T follicular helper cell (primary cell): ENCODE measurements at places on chromosomes 7 and 10.

DNA sequence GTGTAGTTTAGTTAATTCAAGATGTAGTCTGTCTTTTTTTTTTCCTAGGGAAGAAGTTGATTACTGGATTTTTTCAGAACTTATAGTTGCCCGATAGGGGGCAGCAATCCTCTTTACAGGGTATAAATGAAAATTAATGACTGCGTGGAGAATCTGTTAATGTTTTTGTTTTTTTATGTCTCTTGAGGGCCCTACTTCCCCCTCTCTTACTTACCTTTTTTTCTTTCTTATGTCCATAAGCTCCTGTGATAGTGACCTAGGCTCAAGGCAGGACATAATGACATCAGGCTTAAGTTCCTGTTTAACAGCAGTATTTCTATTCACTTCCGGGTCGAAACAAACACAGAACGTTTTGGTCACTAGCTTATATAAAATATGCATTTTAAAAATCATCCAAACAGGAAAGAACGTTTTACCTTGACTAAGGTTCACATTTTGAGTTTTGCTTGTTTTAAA lies 18.8 kb downstream of the CDC123 start:
- DNase-seq = peak; percentile 31

- no peak for DNase-seq
Observed at GRCh38 chr7:70303780-70304179, 705.5 kb downstream of the AUTS2 start.

GRCh38 chr10:121076776-121077715 lies 225.9 kb downstream of the WDR11 start:
- no peak for DNase-seq

DNA sequence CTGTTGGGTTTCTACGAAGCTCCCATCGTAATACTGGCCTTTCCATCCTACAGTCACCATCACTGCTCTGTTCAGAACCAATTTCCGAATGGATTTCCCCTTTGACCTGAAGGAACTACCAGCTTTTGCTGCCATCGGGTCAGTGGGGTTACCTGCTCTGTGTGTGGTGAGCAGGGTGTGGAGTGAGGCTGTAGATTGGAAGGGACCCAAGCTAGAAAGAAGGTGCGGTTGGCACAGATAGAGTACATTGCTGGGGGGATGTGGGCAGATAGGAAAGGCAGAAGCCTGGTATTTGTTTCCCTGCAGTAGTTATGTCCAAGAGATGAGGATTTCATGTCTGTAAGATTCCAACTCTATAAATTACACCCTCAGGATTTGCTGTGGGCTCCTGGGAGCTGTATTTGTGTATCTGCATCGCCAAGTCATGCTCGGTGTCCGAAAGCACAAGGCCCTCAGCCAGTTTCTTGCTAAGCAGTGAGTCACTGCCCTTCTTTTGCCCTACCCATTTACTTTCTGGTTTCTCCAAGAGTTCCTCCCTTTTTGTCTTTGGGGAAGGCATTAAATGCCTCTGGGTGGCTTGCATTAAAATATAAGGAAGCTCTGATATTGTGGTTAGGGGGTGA lies 15.4 kb downstream of the CLCN1 start:
- DNase-seq = no peak

DNA sequence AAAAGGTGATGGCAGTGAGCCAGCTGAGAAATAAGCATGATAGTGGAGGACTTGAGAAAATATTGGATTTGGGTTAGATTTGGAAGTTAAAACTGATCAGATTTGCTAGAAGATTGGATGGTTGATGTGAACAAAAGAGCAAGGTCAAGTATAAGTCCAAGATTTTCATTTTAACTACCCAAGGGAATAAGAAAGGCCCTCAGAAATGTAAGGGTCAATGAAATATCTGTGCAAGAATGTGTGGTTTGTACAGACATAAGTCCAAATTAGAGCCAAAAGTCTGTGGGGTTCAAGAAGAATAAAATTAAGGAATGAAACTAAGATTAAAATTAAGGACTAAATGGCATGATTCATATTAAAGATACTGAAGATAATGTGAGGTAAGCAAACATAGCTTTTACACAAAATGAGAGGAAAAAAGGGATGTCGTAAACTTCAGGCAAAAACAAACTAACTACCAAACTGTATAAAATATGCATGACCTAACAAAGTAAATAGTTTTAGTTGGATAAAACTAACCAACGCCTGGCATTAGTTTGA lies 78.4 kb upstream of the CACNA2D1 start:
- no peak for DNase-seq

DNA sequence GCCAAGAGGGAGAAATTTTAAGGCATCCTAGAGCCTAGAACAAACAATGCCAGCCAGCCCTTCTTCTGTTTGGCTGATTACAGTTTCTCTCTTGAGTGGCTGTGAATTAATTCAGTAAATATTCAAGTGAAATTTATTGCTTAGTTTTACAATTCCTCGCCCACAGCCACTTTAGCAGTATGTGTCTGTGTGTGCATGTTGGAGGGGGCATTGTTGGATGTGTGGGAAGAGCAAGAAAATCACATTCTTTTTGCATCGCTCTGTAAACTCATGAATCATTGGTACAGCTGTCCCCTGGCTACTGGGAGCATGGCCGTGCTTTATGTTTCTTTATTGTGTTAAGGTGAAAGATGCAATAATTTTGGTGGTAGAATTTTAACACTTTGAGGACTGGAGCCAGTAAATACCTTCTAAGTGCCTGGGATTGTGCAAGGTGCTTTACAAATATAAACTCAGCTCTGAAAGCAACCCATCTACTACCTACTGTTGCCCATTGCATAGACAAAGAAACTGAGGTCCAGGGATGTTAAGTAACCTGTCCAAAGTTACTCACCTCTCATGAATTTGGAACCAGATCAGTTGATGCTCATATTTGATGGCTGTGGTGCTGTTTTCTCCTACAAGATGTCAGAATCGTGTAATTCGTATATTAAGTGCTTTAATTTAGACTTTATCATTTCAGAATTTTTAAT lies 89.9 kb upstream of the BTBD16 start:
- DNase-seq = no peak

DNA sequence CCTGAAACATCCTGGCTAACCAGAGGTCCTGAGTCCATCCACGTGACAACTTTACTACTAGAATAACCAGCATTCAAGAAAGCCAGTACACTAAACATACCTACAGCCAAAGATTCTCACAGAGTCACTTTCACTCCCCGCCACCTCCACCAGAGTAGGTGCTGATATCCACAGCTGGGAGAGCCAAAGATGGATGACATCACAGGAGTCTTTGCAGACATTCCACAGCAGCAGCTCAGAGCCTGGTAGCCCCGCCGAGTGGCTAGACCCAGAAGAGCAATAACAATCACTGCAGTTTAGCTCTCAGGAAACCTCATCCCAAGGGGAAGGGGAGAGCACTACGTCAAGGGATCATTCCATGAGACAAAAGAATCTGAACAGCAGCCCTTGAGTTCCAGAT lies 13.5 kb upstream of the ADAM22 start:
- no peak for DNase-seq

DNA sequence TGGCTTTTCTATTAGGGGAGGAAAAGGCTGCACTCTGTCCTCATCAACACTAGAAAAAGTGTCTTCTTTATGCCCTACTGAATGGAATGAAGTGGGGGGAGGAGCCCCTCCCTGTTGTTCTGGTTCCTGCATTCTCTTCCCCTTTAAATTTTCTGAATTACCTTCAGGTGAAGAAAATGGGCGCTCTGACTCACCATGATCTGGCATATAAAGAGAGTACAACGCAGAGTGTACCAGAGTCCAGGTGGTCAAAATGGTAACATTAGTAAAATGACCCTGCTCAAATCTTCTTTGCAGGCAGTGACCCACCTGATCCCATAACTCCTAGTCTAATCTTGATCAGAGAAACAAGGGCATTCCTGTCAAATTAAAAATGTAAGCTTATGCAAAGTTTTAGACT lies 80.7 kb downstream of the THSD7A start:
- DNase-seq = no peak

DNA sequence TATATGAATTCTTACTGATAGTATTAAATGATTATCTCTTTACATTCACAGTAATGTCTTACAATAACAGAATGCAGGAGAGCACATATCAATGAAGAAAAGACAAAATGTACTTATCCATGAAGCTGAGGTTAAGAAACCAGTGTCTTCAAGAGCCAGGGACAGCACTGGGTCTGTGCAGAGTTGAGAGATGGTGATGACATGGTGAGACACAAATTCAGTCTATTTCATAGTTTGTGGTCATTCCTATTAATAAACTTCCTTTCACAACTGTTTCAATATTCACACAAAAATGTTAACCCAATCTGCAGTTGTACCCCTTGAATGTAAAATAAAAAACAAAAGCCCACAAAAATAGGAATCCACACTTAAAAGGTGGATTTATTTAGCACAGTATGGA lies 5.3 kb upstream of the MAGI2 start:
- DNase-seq = no peak

- DNase-seq = no peak
Observed at GRCh38 chr7:126818393-126819196, 434.1 kb downstream of the GRM8 start.

- DNase-seq = peak; percentile 43
Observed at GRCh38 chr10:110008518-110009339, 945 bp downstream of the ADD3 start.

- DNase-seq = no peak
Observed at GRCh38 chr7:84714765-84715164, 472.1 kb downstream of the SEMA3D start.

DNA sequence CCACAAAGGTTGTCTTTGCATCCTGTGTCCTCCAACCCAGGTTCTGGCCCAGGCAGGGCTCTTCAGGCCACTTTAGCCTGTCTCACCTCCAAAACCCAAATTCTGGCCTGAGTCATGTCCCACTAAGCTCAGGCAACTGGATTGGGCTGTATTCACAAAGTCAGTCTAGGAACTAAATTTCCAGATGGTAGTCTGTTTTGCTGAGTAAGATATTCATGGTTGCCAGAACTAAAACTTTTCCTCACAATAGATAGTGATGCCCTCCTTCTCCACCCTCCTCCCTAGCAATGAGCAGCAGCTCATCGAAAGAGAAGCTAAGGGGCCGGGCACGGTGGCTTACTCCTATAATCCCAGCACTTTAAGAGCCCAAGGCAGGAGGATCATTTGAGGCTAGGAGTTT lies 2.9 kb upstream of the ZNF713 start:
- DNase-seq = no peak

- DNase-seq = no peak
Observed at GRCh38 chr7:20224025-20224424, 6.8 kb upstream of the MACC1 start.

DNA sequence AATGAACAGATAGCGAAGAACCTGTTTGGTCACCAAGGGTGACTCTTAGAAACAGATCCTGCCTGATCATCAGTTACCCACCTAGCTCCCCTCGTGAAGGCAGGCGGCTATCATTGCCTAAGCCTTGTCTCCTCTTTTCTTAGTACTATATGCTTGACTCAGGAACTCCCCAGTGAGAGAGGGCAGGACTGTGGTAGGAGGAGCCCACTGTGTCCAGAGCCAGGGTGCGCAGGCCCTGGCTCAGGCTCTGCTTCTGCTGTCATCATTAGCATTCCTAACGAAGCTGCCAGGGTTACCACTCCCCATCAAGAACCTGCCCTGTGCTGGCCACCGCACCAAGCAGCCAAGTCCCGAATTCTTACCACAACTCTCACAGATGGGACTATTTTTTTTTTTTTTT lies 160.8 kb downstream of the CHN2 start:
- DNase-seq = no peak

- DNase-seq = no peak
Observed at GRCh38 chr10:22475651-22476600, 130.6 kb downstream of the SPAG6 start.

GRCh38 chr10:35644050-35644950 lies 2.2 kb upstream of the FZD8 start:
- no peak for DNase-seq

DNA sequence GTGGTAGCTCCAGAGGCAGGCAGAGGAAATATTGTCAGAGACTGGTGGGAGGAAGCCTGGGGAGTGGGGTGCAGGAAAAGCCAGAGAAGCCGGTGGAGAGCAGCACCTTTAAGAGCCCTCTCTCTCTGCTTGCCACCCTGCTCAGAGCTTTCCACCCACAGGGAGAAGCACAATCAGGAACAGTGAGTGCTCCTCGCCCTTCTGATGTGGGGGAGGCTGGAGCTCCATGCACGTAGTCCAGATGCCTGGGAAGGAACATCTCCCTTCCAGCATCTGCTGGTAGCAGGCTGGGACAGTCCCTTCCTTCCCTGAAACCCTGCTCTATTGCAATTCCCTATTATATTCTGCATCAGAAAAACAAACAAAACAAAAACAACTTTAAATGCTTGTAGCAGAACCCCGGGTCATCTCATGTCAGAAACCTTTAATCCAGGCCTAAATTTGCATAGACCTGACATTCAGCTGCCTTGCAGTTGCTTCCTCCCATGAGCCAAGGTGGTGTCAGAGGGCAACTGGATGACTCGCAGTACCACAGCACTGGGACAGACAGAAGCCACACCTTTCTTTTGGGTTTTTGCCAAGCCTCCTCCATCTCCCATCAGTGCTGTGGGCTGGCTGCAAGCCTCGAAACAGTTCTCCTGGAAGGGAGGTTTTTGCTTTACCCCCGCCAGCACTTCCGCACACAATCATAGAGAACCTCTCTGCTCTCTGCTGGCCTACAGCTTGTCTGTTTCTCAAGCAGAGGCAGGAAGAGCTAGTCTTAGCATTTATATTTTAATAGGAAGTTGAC lies 13.1 kb downstream of the AVPI1 start:
- DNase-seq = no peak

- no peak for DNase-seq
Observed at GRCh38 chr10:82150123-82150900, 275.3 kb downstream of the NRG3 start.

- DNase-seq = no peak
Observed at GRCh38 chr10:17918187-17918903, 33.4 kb upstream of the SLC39A12 start.

GRCh38 chr10:71603150-71603549 lies 116.4 kb downstream of the C10orf105 start:
- DNase-seq = no peak

- no peak for DNase-seq
Observed at GRCh38 chr7:158680754-158681153, 23.9 kb downstream of the NCAPG2 start.

GRCh38 chr7:145497911-145498525 lies 618.6 kb upstream of the CNTNAP2 start:
- DNase-seq = no peak

- no peak for DNase-seq
Observed at GRCh38 chr7:73892003-73892999, 31.3 kb downstream of the TMEM270 start.

DNA sequence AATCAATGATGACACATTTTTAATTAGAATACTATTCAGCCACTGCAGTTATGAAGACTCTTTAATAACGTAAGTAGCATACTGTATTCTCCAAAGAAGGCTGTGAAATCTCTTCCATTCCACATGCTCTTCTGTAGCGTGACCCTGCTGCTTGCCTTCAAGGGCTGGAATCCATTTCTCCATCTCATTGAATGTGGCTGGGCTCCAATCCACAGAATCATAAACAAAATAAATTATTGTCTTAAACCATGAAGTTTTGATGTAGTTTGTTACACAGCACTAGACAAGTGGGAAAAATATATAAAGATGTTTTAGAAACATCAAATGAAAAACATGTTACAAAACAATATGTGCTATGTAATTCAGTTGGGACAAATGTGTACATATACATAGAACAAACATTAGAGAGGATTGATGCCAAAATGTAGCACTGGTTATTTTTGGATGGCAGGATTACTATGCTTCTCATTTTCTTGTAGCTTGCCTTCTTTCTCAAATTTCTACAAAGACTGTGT lies 410.8 kb upstream of the PODXL start:
- no peak for DNase-seq
